ENCODE measurements at places on chromosomes 2 and 18. TPM values are rescaled to one million over a fixed set of nuclear protein-coding genes. Genes with fewer than 3 reads are reported as not detected.

GRCh38 chr2:12343141-12343540 is 373.6 kb upstream of the TRIB2 start:
- no peak for DNase-seq

DNA sequence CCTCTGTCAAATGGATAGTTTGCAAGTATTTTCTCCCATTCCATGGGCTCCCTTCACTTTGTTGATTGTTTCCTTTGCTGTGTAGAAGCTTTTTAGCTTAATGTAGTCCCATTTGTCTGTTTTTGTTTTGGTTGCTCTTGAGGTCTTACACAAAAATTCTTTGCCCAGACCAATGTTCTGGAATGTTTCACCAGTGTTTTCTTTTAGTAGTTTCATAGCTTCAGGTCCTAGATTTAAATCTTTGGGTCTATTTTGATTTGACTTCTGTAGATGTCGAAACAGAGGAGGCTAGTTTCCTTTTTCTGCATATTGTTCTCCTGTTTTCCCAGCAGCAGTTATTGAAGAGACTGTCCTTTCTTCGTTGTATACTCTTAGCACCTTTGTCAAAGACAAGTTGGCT is 351.6 kb downstream of the PTPRM start:
- DNase-seq, result no peak

DNA sequence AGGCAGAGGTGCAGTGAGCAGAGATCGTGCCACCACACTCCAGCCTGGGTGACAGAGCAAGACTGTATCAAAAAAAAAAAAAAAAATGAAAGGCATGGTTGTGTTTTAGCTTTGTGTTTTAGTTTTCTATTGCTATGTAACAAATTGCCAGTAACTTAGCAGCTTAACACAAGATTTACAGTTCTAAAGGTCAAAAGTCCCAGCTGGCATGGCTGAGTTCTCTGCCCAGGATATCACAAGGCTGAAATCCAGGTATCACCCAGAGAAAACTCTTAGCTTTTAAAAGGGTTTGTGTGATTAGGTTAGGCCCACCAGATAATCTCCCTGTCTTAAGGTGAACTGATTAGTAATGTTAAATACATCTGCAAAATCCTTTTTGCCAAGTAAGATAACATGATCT is 107.7 kb upstream of the YPEL5 start:
- no peak for DNase-seq

DNA sequence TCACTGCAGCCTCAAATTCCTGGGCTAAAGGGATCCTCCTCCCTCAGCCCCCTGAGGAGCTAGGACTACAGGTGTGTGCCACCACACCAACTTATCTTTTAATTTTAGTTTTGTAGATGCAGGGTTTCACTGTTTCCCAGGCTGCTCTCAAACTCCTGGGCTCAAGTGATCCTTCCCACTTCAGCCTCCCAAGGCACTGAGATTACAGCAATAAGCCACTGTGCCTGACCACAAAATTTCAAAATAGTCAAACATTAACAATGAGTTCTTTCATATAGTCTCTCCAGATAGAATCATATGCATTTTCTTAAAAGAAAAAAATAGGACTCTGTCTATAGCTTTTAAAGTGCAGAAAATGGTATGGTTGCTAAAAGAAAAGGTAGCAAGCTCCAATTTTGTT is 24.9 kb upstream of the PID1 start:
- no peak for DNase-seq

DNA sequence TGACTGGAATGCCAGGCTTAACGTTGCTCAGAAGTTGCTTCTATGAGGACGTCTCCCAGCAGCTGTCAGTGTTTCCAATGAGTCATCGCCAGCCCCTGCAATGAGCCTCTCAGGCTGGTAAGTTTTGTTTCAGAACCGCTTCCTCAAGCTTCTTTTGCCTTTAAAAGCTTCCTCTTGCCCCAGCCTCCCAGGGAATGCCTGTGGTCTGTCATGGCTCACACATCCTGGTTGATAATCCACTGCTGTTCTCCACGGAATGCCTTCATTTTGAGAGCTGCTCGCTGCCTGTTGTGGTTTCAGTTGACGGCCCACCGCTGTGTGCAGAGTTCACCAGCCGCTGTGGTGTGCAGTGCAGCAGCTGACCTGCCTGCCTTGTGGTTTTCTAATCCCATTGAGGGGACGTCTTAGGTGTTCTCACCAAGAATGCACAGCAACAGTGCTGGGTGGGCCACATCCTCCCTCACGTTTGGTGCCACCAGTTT is 96.4 kb downstream of the RTP5 start:
- peak; percentile 25 for DNase-seq

GRCh38 chr2:182650704-182651103 is 65.4 kb upstream of the DNAJC10 start:
- DNase-seq, result no peak

DNA sequence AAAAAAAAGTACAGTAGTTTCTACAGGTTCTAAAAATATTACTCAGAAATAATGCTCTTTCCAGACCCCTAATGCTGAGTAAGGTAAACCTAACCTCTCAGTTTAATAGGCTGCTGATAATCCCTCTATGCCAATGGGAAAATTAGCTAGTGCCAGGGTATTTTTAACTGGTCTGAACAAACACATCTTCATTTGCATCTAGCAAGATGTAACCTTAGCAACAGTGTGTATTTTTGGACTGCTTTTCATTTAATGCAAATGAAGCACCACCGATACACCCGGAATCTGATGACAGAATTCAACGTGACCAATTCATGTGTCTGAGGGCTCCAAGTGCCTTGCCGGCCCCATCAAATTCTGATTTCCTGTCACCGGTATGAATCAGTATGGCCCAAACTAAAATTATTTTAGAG is 47.4 kb upstream of the CYRIA start:
- no peak for DNase-seq

- DNase-seq, result no peak
Measured at GRCh38 chr18:48595703-48596218, 56.9 kb downstream of the CTIF start.

DNA sequence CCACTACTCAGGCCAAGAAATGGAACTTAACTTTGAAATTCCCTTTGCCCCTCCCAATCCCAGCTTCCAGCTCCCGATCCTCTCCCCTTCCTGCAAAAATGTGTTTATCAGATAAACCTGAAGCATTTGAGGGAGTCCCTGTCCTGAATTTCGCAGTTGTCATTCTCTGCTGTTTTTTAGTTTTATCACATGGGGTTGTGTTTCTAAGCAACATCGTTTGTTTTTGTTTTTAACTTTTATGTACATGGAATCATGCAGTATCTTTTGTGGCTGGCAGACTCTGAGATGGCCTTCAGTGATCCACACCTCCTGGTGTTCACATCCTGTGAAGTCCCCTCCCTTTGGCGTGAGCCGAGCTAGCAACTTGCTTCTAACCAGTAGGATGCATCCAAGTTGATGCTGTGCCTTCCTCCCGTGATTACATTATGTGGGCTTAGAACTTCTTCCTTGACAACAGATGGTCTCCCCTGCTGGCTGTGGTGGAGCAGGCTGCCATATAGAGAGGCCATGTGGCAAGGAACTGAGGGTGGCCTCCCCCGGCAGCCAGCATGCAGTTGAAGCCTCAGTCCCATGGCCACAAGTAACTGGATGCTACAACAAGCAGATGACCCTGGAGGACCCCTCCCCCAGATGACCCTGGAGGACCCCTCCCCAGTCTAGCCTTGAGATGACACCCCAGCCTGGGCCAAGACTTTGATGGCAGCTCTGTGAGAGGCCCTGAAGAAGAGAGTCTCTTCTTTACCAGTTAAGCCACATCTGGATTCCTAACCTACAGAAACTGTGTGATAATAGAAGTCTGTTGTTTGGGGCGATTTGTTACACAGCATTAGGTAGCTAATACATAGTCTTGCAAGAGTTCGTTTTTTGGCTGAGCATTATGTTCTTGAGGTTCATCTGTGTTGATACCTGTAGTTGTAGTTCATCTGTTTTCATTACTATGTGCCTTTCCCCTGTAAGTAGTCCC is 27.7 kb downstream of the SH3BP4 start:
- no peak for DNase-seq

DNA sequence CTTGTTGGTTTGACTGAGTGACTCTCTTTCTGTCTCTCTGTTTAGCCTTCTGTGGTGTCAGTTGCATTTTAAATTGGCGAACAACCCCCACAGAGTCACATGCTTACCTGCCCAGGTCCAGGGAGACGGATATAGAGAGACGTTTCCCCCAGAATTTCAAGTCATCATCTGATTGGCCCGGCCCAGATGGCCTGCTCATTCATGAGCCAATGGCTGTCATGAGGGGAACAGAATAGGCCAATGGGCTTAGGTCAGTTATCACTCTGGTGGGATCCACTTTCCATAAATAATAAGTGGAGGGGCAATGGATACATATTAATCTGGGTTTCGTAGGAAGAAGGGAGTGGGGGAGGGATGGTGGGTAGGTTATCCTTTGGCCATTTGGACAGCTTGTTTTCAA is 150.0 kb upstream of the SPRED2 start:
- no peak for DNase-seq

GRCh38 chr2:222919841-222920526 is 59.1 kb downstream of the ACSL3 start:
- no peak for DNase-seq

DNA sequence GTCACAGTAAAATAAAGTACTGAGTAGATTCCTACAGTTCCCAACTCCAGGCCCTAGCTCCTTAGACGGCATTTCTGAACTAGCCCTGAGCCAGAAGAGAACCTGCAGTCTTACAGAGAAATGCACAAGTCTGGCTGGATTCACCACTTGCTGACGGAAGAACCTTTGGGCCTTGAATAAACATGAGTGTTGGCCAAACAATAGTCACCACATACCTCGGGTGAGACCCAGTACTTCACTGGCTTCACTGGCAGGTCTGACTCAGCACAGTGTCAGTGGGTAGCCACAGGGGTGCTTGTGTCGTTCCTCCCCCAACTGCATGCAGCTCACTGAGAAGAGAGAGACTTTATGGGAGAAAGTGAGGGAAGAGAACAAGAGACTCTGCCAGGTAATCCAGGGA is 88.9 kb downstream of the TMEM185B start:
- no peak for DNase-seq

- peak; percentile 28 for DNase-seq
Measured at GRCh38 chr2:32947076-32947483, 327 bp downstream of the LTBP1 start.

DNA sequence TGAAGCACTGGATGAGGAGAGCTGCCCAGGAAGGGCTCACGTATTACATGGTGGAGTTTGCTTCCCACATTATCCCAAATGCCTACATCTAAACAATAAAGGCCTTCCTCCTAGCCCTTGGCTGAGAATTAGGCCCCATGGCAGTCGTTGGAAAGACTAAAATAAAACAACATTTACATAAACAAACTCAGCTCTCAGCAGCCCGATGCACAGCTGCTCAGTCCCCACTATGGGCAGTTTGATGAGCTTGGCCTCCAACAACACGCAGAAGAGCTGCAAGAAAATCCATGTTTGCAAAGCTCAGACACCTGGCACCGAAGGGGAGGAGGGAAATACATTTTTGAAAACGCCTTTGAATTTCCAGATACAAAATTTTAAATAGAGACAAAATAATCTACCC is 352.4 kb downstream of the EIPR1 start:
- no peak for DNase-seq

- DNase-seq, result no peak
Measured at GRCh38 chr2:73821227-73821626, 7.5 kb upstream of the STAMBP start.

GRCh38 chr18:33317640-33318039 is 122.9 kb downstream of the CCDC178 start:
- DNase-seq, result no peak

- DNase-seq, result no peak
Measured at GRCh38 chr2:18182861-18183260, 304.4 kb downstream of the KCNS3 start.

DNA sequence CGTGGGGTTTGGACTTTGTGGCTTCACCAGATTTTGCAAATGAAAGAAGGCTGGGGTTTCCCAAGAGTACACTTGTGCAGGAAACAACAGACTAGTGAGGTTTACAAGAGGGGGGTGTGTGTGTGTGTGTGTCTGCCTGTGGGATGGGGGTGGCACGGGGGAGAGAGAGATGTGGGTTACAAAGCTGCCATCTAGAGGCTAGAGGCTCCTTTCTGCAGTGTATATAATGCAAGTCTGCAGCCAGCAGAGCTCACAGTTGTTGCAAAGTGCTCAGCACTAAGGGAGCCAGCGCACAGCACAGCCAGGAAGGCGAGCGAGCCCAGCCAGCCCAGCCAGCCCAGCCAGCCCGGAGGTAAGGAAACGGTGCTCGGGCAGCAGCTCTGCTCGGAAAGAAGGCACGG is at the start of gene ACKR3:
Gene ACKR3 (plus strand): TSS at position 253 of the 401 bp plus-strand sequence. CDS start 10,641 bp downstream, outside the sequence.
- DNase-seq, result peak; percentile 86

GRCh38 chr2:149653831-149654445 is 66.4 kb upstream of the MMADHC start:
- no peak for DNase-seq

GRCh38 chr2:33144243-33144642 is 197.5 kb downstream of the LTBP1 start:
- DNase-seq, result no peak

- DNase-seq, result no peak
Measured at GRCh38 chr2:191029280-191029950, 15.4 kb upstream of the STAT1 start.

GRCh38 chr2:4221434-4221833 is 518.1 kb downstream of the DCDC2C start:
- DNase-seq, result no peak

GRCh38 chr2:5387406-5387805 is 304.8 kb upstream of the SOX11 start:
- no peak for DNase-seq

DNA sequence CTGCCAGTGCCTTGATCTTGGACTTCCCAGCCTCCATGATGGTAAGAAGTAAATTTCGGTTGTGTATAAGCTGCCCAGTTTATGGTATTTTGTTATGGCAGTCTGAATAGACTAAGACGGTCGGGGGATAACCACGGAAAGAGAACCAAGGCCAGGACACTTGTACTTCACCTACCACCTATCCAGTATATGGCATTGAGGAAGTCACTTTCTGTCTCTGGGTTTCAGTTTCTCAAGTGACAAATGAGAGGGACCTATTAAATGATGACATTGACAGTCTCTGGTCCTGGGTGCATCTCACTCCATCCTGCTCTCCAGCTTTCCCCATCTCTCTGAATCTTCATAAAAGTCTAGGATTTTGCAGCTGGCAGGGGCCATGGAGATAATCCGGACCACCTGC is 183.8 kb upstream of the MSH6 start:
- no peak for DNase-seq

Gene SRD5A2
- not detected for total RNA-seq

Gene HOXD4
- 0.21 TPM for total RNA-seq

Gene PMAIP1
- 0.18 TPM for total RNA-seq

Gene CPLX4
- not detected for total RNA-seq

Gene FSIP2
- total RNA-seq, result 0.35 TPM

Gene FHL2
- 2,069 TPM for total RNA-seq

Gene DQX1
- not detected for total RNA-seq

Gene TXNDC2
- not detected for total RNA-seq

Gene KIAA2012
- not detected for total RNA-seq

Gene NPPC
- total RNA-seq, result 0.42 TPM

Gene GCG
- not detected for total RNA-seq

Gene HTR2B
- total RNA-seq, result 0.74 TPM

Measured in heart right ventricle (tissue), 16 donors.